T-helper 1 cell (primary cell): ENCODE measurements at places on chromosomes 3 and 15.

DNA sequence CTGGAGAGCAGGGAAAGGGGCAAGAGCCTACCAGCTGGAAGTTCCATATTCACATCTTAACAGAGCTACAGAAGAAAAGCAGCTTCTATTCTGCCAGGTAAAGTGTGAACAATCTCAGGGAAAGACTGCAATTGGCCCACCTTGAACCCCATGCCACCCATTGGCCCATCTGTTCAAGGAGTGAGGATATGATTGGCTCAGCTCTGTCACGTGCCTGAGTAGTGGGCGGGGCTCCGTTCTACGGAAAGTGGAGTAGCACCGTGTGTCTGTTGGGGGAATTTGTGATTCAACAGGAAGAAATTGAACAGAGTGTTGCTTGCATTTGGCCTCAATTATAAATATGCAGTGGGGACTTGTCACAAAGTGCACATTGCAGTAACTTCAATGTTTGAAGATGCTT, 81.8 kb downstream of the MINAR1 start:
- DNase-seq, result no peak

GRCh38 chr3:9696480-9697220, 7.0 kb upstream of the CPNE9 start:
- DNase-seq, result no peak

DNA sequence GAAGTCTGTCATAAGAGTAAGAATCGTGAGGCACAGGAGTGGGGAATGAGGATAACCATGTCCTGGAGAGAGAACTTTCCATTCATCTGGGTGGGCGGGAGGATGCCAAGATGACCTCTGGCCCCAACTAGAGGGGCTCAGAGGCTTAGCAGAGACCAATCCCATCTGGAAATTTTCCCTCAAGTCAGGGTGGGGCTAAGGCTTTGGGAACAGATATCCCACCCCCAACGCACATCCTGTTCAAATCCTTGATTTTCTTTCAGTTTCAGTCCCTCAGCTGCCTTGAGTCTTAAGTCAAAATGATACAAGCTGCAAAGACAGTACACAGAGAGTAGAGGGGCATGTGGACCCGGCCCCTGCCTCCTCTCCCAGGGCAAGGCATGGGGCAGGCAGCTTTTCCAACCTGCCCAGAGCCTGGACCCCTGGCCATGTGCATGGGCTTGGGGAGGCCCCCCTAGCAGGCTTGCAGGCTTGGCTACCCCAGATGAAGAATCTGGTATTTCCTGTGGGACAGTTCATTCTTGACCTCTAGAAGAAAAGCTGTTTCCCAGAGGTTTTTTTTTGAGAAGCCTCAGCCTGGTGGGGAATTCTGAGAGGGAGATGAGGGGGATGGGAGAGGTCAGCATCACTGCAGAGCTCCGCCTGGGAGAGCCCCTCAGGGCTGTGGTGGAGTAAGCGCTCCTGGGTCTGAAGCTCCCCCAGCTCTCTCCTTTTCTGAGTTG, 109.7 kb upstream of the HACD2 start:
- no peak for DNase-seq

DNA sequence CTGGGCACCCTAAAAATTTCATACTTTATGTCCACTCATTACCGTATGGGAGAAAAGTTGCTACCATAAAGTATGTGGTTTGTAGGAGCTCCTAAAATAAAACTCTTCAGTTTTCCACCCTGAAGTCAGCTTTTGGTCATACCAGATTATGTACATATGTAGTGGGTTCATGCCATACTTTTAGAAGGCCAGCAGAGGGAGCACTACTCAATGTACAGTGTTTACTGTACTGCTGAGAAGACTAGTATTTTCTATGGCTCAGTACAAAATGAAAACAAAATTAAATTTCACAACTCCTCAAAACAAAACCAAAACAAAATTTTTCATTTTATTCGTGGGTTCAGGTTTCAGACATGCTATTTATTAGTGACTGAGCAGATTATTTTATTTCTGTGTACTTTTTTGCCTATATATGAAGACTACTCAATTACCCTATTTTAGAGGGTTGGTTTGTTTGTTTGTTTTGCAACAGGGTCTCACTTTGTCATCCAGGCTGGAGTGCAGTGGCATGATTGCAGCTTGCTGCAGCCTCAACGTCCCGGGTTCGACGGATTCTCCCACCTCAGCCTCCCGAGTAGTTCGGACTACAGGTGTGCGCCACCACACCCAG, 24.3 kb downstream of the NXPE3 start:
- peak; percentile 80 for DNase-seq

GRCh38 chr3:82080792-82081191, 319.3 kb upstream of the GBE1 start:
- no peak for DNase-seq

DNA sequence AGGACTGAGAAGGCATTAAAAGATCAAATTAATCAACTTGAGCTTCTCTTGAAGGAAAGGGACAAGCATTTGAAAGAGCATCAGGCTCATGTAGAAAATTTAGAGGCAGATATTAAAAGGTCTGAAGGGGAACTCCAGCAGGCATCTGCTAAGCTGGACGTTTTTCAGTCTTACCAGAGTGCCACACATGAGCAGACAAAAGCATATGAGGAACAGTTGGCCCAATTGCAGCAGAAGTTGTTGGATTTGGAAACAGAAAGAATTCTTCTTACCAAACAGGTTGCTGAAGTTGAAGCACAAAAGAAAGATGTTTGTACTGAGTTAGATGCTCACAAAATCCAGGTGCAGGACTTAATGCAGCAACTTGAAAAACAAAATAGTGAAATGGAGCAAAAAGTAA, 149.7 kb upstream of the LRRFIP2 start:
- DNase-seq, result no peak

DNA sequence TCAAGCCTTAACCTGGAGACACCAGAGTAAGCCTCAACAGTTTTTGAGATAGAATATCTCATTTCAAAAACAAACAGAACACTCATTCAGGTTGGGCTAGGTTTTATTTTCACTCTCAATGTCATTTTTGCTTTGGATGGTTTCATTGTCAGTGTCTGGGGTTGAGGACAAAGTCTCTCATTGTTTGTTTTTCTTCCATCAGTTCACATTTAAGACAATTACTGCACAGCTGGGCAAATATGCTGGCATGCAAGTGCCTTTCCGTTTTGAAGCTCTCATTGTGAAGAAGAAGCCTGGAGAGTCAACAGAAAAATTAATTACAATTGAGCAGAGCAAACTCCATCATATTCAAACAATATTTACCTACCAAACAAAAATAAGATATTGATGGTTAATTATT, 1050.0 kb downstream of the TBL1XR1 start:
- DNase-seq, result no peak

DNA sequence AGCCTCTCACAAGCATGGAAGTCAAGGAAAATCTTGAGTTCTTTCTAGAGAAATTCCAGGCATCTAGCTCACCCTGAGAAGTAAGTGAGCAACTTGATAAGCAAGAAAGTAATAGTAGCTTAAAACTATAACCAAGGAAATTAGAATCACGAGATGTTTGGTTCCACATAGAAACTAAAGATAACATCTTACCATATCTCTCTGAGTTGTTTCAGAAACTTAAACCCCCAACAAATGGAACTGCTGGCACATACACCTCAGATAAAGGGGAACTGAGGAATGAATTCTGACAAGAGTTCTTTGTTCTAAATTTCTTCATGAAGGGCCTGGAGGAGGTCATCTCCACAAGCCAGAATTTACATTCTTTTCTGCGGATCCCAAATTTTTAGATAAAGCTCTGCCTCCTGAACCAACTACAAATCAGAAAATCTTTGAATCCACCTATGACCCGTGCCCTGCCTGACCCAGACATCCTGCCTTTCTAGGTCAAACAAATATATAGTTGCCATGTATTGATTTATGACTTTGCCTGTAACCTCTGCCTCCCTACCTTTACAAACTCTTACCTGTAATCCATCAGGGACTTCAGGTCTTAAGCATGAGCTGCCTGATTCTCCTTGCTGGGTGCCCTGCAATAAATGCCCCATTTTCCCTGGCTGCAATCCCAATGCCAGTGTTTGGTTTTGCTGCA, 26.4 kb upstream of the ABHD17C start:
- no peak for DNase-seq

- DNase-seq, result no peak
These were observed 951.6 kb downstream of the DIPK2A start for GRCh38 chr3:144923046-144923775.

DNA sequence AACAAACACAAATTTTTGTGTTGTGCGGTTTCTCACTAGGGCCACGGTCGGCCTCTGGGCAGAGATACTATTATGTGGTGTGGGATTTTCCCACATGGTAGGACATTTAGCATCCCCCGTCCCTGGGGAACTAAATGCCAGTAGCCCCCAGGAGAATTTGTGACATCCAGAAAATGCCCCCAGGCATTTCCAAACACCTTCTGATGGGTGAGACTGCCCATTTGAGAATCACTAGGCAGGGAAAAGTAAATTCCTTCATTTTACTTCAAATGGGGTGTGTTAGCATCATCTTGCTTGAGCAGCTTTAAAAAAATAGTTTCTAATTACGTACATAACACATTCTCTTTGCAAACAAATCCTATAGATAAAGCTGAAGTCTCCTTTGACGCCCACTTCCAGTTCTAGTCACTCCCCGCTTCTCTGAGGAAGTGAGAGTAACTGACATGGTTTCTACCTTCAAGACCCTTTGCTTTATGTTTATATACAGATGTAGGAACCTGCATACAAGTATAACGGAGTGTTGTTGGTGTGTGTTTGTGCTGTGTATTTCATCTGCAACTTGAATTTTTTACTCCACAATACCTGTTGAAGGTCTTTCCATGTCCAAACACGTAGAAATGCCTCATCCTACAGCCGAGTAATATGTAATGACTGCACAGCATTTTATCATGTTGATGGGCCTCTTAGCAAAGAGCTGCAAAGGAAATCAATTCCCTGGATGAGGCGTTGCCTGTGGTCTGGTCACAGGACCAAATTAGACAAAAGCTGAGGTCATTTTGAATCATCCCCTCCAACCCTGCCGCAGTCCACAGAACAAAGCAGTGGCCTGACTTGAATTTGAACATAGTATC, 31.4 kb upstream of the ZBTB38 start:
- no peak for DNase-seq

- peak; percentile 4 for DNase-seq
These were observed 36.0 kb downstream of the PHLDB2 start for GRCh38 chr3:111895071-111895470.

- no peak for DNase-seq
These were observed at the start of gene SLC15A2 for GRCh38 chr3:121894301-121894990. Gene SLC15A2 (plus strand): TSS chr3:121894401. CDS start chr3:121894477, 76 bp downstream.

DNA sequence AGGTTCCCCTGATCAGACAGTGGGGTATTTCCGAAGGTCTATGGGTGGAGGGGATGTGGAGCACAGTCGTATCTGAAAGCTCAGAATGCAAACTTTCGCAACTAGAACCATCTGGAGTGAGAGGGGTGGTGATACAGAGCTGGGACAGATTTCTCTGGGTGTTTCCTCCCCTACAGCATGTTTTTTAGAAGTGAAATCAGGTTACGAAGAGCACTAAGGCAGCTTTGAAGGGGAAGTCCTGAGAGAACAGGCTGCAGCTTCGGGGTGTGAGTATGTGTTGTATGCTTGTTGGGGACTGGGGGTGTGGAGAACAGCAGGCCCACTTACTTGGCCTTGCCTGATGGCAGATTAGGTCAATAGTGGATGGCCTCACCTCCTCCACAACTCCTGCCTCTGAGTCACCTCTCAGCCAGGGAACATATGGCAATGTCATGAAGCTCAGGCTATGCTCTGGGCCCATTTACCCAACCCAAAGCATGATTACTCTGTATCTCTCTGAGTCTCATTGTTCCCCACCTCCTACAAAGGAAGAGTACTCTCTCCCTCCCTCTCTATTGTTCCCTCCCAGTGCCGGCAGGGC, 107.2 kb upstream of the RASGRP1 start:
- DNase-seq, result peak; percentile 31

- DNase-seq, result no peak
These were observed 200.2 kb downstream of the KCNH8 start for GRCh38 chr3:19348500-19348899.

- no peak for DNase-seq
These were observed 389 bp downstream of the ARPC4 start for GRCh38 chr3:9793161-9793781.

DNA sequence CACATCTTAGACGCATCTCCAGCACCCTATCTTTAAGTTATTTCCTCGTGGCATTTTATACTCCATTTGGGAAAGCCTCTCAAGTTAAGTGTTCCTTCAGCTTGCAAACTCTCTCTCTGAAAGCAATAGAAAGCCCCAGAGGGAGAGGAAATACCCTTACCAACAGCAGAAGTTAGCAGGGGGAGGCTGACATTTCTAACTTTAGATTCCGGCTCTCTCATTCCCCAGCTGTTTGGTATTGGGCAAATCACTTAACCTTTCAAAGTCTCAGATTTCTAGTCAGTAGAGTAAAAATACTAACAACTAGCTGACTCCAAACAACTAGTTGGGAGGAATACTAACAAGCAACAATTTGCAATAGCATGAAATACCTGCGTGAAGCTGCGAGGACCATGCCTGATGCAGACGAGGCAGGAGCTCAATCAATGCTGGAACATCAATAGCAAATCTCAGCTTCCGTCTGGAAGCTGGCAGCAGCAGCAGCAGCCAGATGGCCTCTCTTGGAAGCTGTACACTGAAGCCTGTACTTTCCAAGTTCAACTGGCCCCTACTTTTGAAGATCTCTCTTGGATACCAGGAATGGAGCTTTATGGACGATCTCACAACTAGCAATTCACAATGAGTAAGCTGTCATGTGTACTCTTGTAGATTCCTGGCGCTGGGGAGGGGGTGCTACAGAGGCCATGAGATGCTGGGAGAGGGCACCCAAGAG, 47.8 kb downstream of the THBS1 start:
- DNase-seq, result no peak

GRCh38 chr3:66317750-66318376, 97.1 kb downstream of the SLC25A26 start:
- no peak for DNase-seq

GRCh38 chr3:24802614-24803013, 308.0 kb upstream of the THRB start:
- DNase-seq, result no peak

DNA sequence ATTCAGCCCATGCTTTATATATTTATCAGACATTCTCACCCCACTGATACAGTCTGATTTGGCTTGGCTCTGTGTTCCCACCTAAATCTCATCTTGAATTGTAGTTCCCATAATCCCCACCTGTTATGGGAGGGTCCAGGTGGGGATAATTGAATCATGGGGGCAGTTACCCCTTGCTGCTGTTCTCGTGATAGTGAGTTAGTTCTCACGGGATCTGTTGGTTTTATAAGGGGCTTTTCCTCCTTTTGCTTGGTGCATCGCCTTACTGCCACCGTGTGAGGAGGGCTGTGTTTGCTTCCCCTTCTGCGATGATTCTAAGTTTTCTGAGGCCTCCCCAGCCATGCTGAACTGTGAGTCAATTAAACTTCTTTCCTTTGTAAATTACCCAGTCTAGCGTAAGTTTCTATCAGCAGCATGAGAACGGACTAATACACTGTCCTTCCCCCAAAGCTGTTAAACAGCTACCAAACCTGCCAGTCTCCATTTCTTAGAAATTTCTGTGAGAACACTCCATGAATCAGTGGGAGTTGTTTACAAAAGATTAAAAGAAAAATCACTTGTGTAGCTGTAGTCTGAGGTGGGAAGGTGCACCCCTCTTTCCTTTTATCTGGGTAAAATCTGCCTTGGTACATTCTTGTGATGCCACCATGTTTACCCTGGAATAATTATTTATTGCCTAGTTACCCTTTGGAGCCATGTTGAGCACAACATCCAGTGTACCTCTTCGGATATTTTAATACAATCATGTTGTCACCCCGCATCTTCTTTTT, 160.5 kb downstream of the THSD4 start:
- DNase-seq, result no peak

GRCh38 chr3:39143051-39143885, 10.1 kb downstream of the CSRNP1 start:
- no peak for DNase-seq
